Hair follicular keratinocyte (primary cell): ENCODE measurements at places on chromosomes 6 and 20. TPM values are rescaled to one million over a fixed set of nuclear protein-coding genes. Genes with fewer than 3 reads are reported as not detected.

NMBR gene
- 0.11 and 0.31 TPM in 2 replicates for total RNA-seq

PSORS1C1 gene
- total RNA-seq, result 2.4 and 3.5 TPM in 2 replicates

CD83 gene
- total RNA-seq, result 3.4 and 6.2 TPM in 2 replicates

CDSN gene
- total RNA-seq, result 1.7 and 1.8 TPM in 2 replicates

CGAS gene
- total RNA-seq, result 2.7 and 6.3 TPM in 2 replicates

LBP gene
- total RNA-seq, result not detected in 2 replicates

PGC gene
- not detected in 2 replicates for total RNA-seq

SOBP gene
- total RNA-seq, result 0.19 TPM in 1 of 2 replicates, not detected in the other

FHL5 gene
- not detected in 2 replicates for total RNA-seq

EYA4 gene
- not detected in 2 replicates for total RNA-seq

VGLL2 gene
- not detected in 2 replicates for total RNA-seq

BFSP1 gene
- total RNA-seq, result 2.2 and 4.3 TPM in 2 replicates

SPTLC3 gene
- 8.7 and 10.9 TPM in 2 replicates for total RNA-seq

TFAP2A gene
- total RNA-seq, result 28.4 and 29.2 TPM in 2 replicates

CCR6 gene
- not detected in 2 replicates for total RNA-seq

CST1 gene
- not detected in 2 replicates for total RNA-seq

MOG gene
- not detected in 2 replicates for total RNA-seq

GCNT2 gene
- 0.57 and 1.4 TPM in 2 replicates for total RNA-seq

DCDC2 gene
- total RNA-seq, result not detected in 2 replicates

HDGFL1 gene
- total RNA-seq, result not detected in 2 replicates

MYLK4 gene
- 0.04 TPM in 1 of 2 replicates, not detected in the other for total RNA-seq

TSBP1 gene
- total RNA-seq, result not detected in 2 replicates

FAM110A gene
- 28.4 and 32.0 TPM in 2 replicates for total RNA-seq

CLPSL2 gene
- not detected in 2 replicates for total RNA-seq

PNLDC1 gene
- total RNA-seq, result 0.94 TPM in 1 of 2 replicates, not detected in the other

HSPA12B gene
- not detected in 2 replicates for total RNA-seq

PLEKHG1 gene
- 0.84 and 3.7 TPM in 2 replicates for total RNA-seq

ZNF165 gene
- 3.0 and 4.7 TPM in 2 replicates for total RNA-seq

POPDC3 gene
- total RNA-seq, result 13.8 and 20.1 TPM in 2 replicates

LRRN4 gene
- 0.16 and 0.84 TPM in 2 replicates for total RNA-seq

C20orf173 gene
- not detected in 2 replicates for total RNA-seq

PROCR gene
- 151 and 162 TPM in 2 replicates for total RNA-seq

ZBTB12 gene
- 0.30 and 0.39 TPM in 2 replicates for total RNA-seq

HCRTR2 gene
- total RNA-seq, result not detected in 2 replicates

BPIFB2 gene
- not detected in 2 replicates for total RNA-seq

PAK5 gene
- total RNA-seq, result not detected in 2 replicates

TMEM244 gene
- total RNA-seq, result not detected in 2 replicates

KIF25 gene
- total RNA-seq, result not detected in 2 replicates

SOX18 gene
- total RNA-seq, result not detected in 2 replicates

EBF4 gene
- 0.15 and 0.39 TPM in 2 replicates for total RNA-seq

KHDC1 gene
- total RNA-seq, result 2.0 and 2.2 TPM in 2 replicates

SHLD1 gene
- 1.8 and 3.7 TPM in 2 replicates for total RNA-seq

RALGAPA2 gene
- total RNA-seq, result 4.2 TPM in 2 replicates

NKAIN4 gene
- total RNA-seq, result 0.15 and 1.4 TPM in 2 replicates

FKBP1C gene
- total RNA-seq, result 0.08 and 0.39 TPM in 2 replicates

SNAI1 gene
- total RNA-seq, result 0.04 TPM in 1 of 2 replicates, not detected in the other

PDYN gene
- not detected in 2 replicates for total RNA-seq

C2 gene
- not detected in 2 replicates for total RNA-seq

PMEPA1 gene
- 63.2 and 75.6 TPM in 2 replicates for total RNA-seq

KCNK5 gene
- not detected in 2 replicates for total RNA-seq

GOPC gene
- 20.5 and 22.0 TPM in 2 replicates for total RNA-seq

OGFRL1 gene
- 20.6 and 22.6 TPM in 2 replicates for total RNA-seq

THBS2 gene
- 177 and 216 TPM in 2 replicates for total RNA-seq

RTEL1 gene
- 14.7 and 16.0 TPM in 2 replicates for total RNA-seq

CD164 gene
- 68.8 and 89.6 TPM in 2 replicates for total RNA-seq

WFDC12 gene
- total RNA-seq, result 0.70 TPM in 1 of 2 replicates, not detected in the other
